ENCODE measurements at places on chromosomes 5 and 9.

DNA sequence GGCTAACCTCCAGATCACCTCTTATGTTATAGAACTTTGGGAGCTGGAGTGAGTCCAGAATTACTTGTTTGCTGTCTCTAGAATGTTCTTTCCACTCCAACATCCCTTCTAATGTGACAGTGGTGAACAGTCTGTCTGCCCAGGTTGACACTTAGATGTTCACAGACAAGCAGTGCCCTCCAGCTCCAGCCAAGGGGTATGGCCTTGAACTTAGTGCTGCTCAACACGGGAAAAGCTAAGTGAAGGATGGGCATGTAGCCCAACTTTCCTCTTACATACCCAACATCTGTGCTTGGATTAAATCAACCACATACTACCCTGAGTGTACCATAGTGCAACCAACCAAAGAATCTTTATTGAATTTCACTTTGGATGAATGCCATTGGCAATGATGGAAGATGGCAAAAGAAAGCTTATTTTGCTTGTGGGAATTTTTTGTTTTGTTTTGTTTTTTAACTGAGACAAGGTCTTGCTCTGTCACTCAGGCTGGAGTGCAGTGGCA lies 201.2 kb downstream of the NXNL2 start:
- DNase-seq, result no peak

DNA sequence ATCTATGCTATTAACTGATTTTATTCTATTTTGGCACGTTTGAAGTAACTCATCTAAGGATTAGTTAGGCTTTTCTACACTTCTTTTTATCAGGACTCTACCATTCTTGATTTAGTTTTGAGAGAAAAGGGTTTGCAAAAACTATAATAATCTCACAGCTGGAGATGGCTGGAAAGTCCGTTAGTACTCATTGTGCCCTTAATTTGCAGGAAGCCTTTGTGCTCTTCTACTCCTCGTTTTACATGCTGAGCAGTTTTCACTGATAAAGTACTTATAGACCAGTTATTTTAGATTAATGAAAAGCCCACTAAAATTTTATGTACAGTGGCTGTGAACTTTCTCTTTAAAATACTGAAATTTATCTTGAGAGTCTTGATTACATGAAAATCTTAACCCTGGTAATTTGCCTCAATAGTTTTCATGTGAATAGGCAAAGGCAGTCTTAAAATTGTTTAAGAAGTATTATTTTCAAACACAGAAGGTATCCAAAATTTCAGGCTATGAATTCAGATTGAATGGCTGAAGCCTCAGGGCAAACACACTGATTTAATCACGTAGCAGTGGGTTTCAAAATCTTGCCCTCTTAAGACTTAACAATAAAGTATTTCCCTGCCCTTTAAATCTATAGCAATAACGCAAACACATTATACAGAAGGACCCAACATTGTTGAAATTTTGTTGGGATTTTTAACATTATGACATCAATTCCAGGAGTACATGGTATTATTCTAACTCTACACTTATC lies 18.6 kb downstream of the MLLT3 start:
- DNase-seq, result no peak

DNA sequence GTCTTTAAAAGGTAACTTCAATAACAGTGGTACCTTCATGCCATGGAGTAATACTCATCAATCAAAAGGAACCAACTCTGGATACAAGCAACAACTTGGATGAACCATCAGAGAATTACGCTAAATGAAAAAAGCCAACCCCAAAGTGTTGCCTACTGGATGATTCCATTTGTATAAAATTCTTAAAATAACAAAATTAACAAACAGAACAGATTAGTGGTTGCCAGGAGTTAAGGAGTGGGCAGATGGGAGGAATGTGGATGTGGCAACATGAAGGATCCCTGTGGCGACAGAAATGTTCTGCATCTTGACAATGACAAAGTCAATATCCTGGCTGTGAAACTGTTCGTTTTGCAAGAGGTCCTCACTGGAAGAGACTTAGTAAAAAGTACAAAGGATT lies 50.5 kb downstream of the SPTLC1 start:
- no peak for DNase-seq

DNA sequence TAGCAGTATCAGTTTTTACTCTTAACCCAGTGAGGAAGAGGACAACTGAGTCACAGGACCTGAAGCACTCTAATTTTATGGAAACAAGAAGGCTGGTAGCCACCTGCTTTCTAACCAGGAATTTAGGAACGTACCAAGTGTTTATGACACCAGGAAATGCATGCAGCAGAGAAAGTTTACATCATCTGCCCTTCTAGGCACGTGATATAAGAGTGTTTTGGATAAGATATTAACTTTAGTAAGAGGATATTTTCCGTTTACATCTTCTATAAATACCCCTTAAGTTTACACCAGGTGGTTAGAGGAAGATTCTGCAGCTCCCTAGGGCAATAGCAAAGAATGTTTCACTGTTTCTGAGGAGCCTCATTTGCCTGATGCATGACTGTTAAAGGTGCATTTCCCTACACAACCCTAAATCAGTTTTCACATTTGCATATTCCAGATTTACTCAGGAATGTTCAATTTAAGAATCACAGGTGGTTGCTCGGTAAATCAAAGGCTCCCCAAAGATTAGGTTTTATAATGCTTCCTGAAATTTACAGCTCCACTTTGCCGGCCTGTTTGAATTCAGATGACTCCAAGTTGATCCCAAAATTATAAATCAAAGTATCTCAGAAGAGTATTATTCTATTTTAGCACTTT lies 1.8 kb downstream of the TSC1 start:
- no peak for DNase-seq

DNA sequence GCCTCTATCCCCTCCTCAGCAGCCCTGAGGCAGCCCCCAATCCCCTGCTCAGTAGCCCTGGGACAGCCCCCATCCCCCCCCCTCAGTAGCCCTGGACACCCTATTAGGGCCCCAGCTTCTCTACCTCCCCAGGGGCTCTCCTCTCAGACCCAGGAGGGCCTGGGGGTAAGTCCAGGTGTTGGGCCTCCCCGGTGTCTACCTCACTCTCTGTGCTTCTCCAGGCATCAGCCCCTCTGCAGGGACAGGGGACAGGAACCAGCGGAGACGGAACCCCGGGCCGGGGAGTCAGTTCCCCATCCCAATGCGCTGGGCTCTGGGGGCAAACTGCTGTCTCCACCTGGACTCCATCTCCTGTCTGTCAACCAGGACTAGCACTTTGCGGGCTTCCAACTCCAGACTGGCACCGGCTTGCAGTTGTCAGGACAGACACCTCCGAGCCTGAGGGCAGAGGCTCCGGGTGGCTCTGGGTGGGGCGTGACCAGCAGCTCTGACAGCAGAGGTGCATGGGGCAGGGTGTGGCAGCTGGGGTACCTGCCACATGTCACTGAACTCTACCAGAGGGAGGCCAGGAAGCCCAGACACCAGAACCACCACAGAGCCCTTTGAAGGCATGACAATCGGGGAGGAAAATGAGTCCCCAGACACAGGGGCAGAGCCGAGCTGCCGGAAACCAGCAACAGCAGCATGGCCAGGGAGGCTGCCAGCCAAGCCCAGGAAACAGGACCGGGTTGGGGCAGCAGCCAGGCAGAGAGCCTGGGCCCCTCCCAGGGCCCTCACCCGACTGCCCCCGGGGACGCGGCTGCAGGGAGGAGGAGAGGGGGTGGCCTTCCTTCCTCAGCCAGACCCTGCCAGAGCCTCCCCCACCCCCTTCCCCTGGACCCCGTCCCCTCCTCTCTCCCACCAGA lies 17.7 kb upstream of the UBAC1 start:
- no peak for DNase-seq

Measured in activated T-helper 9 cell treated with anti-CD3 and anti-CD28 coated beads, Interleukin-2, amount 50 U/mL, for 16 hours (primary cell).